ENCODE measurements at places on chromosomes 11 and 22. TPM values are rescaled to one million over a fixed set of nuclear protein-coding genes. Genes with fewer than 3 reads are reported as not detected.

- H3K36me3 ChIP-seq, result no peaks in the 10 kb centered on the region
- no peak overlapping the region for H3K27ac ChIP-seq
- H3K4me1 ChIP-seq, result no peaks in the 10 kb centered on the region
- DNase-seq, result no peak
- no peak overlapping the region for H3K4me3 ChIP-seq
Observed at GRCh38 chr11:57387289-57388030, 3.0 kb downstream of the PRG2 start.

OR2AG2 gene
- under 0.01 TPM for total RNA-seq

GPHA2 gene
- not detected for total RNA-seq

ZW10 gene
- 16.8 TPM for total RNA-seq

- peaks cover 14% of the 10 kb centered on the region for H3K4me1 ChIP-seq
- DNase-seq, result no peak
- no peak overlapping the region for H3K4me3 ChIP-seq
- no peaks in the 10 kb centered on the region for H3K27me3 ChIP-seq
Observed at GRCh38 chr11:118406599-118407166, 5.3 kb downstream of the ATP5MG start.

GRCh38 chr22:46958658-46959057 is 196.2 kb downstream of the TBC1D22A start:
- H3K27me3 ChIP-seq, result no peaks in the 10 kb centered on the region
- no peaks in the 10 kb centered on the region for H3K36me3 ChIP-seq
- no peak overlapping the region for H3K27ac ChIP-seq
- H3K4me3 ChIP-seq, result no peak overlapping the region
- no peak for DNase-seq

- no peak overlapping the region for H3K4me3 ChIP-seq
- no peaks in the 10 kb centered on the region for H3K4me1 ChIP-seq
- no peak for DNase-seq
- H3K36me3 ChIP-seq, result no peaks in the 10 kb centered on the region
- no peak overlapping the region for H3K27ac ChIP-seq
- H3K27me3 ChIP-seq, result no peaks in the 10 kb centered on the region
Observed at GRCh38 chr11:18768472-18768901, 23.1 kb downstream of the PTPN5 start.

RBM4 gene
- total RNA-seq, result 43.3 TPM

- H3K4me3 ChIP-seq, result no peak overlapping the region
- no peaks in the 10 kb centered on the region for H3K27me3 ChIP-seq
- DNase-seq, result no peak
- H3K36me3 ChIP-seq, result no peaks in the 10 kb centered on the region
- no peak overlapping the region for H3K27ac ChIP-seq
Observed at GRCh38 chr22:33513388-33514338, 406.6 kb downstream of the LARGE1 start.

DNA sequence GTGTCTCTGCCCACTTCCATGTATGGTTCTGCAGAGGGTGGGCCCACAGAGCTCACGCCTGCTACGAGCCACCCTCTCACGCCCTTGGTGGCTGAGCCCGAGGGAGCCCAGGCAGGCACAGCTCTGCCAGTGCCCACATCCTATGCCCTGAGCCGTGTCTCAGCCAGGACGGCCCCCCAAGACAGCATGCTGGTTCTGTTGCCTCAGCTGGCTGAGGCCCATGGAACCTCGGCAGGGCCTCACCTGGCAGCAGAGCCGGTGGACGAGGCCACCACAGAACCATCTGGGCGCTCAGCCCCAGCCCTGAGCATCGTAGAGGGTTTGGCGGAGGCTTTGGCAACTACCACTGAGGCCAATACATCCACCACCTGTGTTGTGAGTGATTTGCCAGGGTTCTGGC is 64.0 kb downstream of the OTOG start:
- DNase-seq, result no peak
- H3K36me3 ChIP-seq, result no peaks in the 10 kb centered on the region
- no peaks in the 10 kb centered on the region for H3K27me3 ChIP-seq
- no peaks in the 10 kb centered on the region for H3K4me1 ChIP-seq

PTPRCAP gene
- total RNA-seq, result 5.0 TPM

Measured in liver (tissue), 10 donors.